HTR-8/SVneo (cell line): ENCODE measurements at places on chromosomes 6 and 20.

DNA sequence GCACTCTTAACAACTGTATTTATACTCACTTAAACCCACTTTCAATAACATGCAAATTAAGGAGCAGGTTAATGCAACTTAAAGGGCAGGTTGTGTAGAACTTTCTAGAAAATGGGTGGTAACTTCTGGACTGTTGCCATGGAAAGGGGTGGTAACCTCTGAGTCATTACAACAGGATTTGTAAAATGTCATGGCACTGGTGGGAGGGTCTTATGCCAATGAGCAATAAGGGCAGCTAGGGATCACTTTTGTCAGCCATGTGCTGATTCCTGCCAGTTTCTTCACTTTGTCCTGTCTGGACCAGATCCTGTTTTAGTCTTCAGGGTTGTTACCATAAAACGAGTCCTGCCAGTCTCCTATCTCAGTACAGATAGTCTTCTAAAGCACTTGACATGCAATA, 560.5 kb upstream of the PTCHD4 start:
- DNase-seq, result no peak

DNA sequence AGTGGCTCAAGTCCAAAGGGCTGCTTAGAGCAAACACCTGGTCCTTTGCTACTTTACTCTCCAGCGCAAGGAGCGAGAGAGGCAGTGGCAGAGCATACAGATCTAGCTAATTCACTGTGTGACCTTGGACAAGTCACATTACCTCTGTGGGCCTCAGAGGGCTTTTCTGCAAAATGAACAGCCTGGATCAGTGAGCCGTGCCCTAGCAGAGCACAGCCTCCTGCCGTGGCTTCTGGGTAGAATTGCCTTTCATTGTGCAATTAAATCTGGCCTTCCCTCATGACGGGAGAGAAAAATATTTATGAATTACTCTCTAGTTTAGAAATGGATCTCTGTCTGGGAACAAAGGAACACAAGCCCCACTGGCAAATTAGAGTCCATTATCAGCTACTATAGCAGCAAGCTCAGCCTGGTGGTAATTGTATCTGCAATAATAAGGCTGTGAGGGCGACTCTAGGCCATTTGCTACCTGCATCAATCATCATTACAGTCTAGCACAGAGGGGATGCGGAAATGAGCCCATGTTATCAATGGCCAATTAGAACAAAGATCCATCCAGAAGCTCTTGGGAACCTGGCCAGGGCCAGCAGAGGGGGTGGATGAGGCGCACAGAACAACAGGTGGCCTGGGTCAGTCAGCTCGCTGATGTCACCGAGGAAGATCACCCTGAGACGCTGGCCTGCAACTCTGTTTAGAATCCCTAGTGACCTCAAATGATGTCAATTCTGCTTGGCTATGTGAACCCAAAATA, 114.2 kb upstream of the LY86 start:
- DNase-seq, result no peak

- DNase-seq, result no peak
Measured at GRCh38 chr20:10524643-10525042, 89.5 kb downstream of the SLX4IP start.

GRCh38 chr20:60132827-60133670, 174.8 kb downstream of the CDH26 start:
- DNase-seq, result no peak

DNA sequence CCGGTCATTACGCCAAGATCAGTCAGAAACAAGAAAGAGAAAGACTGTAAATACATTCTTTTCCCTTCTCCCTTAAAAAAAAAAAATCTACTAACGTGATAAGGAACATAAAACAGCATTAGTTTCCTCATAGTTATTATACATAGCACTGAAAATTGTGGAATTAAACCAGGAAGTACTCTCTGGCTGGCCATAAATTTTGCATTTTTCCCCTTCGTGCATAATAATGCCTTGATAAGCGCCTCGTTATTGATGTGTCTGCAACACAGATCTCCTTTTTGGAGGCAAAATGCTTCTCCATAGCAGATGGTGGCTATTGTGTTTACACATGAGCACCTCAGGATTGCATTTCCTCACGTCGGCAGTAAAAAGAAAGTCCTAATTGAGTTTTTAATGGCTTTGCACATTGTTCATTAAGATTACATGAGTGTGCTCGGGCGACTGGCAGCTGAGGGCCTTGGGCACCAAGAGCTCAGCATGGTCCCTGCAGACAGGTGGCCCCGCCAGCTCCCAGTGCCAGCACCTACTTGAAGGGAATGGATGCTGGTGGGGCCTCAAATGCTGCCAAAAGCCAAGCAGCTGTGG, 394.5 kb downstream of the PTPRT start:
- DNase-seq, result no peak

- DNase-seq, result no peak
Measured at GRCh38 chr6:16991981-16992629, 109.7 kb upstream of the STMND1 start.

DNA sequence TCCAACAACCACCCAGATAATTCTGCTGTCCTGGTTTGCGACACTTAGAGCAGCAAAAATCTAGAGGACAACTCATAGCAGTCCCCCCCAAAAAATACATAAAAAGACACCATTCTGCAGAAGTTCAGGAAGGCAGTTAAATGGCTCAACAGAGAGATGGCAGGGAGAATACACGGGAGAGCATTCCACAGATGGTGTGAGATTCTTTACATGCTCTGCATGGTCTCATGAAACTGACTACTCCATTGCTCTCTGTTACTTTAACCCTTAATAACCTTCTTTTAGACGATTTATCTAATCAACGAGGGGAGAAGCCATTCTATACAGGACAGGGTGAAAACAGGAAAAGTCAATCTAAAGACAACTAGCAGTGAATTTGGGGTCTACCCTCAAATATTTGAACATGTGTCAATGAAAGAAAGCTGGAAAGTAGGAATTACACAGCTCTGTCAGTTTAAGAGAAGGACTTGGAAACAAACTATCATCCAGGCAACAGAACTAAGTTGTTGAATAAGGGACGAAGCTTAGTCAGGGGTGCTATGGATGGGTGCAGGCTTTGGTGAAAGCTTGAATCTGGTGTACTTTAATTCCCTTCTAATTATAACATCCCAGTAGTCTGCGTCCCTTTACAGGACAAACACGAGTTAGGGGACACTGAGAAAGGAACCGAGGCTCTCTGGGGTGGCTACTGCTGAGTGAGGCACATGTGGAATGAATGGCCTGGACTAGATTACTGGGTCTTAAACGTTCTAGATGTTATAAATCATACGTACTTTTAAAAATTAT, 5.1 kb downstream of the PERP start:
- no peak for DNase-seq

DNA sequence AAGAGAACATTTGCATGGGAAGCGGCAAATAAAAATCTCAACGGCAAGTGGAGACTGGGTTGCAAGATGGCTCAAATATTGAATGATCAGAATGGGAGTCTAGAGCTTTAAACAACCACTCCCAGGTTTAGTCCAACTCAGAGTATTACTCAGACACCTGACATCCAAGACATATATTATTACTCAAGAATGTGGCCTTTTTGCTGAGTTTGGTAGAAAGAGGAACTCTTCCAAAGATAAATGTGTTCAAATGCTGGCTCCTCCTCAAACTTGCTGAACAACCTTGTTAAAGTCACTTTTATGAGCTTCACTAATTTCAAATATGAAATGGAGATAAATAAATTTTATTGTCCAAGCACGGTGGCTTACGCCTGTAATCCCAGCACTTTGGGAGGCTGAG, 77.8 kb downstream of the ESR1 start:
- DNase-seq, result no peak

- no peak for DNase-seq
Measured at GRCh38 chr20:47221036-47221625, 135.4 kb downstream of the ZMYND8 start.

DNA sequence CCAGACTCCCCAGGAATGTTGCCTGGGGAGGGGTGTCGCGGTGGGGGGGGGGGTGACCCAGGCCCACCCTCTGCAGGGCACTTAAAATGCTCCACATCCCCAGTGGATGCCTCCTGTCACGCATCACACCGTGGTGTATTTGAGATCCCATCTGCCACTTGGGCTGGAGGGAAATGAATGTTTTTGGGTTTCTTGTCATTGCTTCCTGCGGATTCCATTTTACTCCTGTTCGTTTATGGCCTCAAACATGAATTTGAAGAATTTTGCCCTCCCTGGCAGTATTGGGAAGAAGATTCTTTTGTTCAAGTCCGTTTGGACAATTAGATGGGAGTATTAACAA, 544 bp upstream of the KHDC1 start:
- DNase-seq, result no peak
